Hepatic stellate cell (primary cell): ENCODE measurements at places on chromosomes 2 and 18.

GRCh38 chr2:64359892-64360657 lies 93.9 kb upstream of the LGALSL start:
- peak; percentile 89 for DNase-seq

GRCh38 chr18:49483198-49483597 lies 3.8 kb downstream of the C18orf32 start:
- no peak for DNase-seq

GRCh38 chr18:43668866-43669265 lies 391.6 kb upstream of the SYT4 start:
- DNase-seq: no peak

- peak; percentile 18 for DNase-seq
Measured at GRCh38 chr2:165833156-165833555, 39.1 kb upstream of the GALNT3 start.

GRCh38 chr2:232876978-232877441 lies 6.9 kb downstream of the SNORC start:
- DNase-seq: no peak

- no peak for DNase-seq
Measured at GRCh38 chr2:99476629-99477028, 13.2 kb downstream of the REV1 start.

GRCh38 chr2:161946489-161947107 lies 127.4 kb downstream of the DPP4 start:
- DNase-seq: no peak

DNA sequence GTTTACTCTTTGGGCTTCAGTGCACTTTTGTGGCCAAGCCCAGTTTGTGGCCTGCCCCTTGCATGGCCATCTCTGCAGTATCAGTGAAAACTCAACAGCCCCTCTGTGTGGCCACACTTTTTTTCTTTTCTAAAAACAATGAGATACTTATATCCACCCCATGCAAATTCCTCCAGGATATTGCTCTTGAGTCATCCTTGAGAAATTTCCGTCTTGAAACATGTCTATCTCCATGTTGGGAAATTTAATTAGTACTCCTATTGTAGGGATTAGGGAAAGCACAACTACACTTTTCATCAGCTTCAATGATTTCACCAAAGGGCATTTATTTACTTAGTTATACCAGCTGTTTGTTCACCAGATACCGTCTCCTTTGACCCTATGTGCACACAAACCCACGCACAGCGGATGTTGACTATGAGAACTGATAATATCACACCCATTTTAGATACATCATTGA lies 993.1 kb downstream of the TSN start:
- peak; percentile 7 for DNase-seq

GRCh38 chr2:170190172-170190571 lies 12.2 kb downstream of the MYO3B start:
- no peak for DNase-seq

DNA sequence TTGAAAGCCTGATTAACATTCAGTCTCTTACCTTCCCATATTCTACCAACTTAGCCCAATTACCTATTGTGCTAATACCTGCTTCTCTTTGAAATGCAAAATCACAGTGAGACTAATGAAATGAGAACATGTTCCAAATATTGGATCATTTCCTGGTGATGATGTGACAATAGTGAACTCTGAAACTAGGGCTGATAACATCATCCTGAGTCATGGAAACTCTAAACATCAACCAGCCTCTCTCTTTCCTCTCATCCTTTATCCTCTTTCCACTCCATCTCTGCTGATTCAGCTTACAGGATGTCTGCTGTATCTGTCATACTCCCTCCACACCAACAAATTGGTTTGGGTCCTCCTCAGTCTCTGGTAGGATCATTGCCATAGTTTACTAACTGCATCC lies 98.8 kb upstream of the NCKAP5 start:
- peak; percentile 30 for DNase-seq

GRCh38 chr2:212135739-212136138 lies 402.9 kb downstream of the ERBB4 start:
- DNase-seq: no peak

DNA sequence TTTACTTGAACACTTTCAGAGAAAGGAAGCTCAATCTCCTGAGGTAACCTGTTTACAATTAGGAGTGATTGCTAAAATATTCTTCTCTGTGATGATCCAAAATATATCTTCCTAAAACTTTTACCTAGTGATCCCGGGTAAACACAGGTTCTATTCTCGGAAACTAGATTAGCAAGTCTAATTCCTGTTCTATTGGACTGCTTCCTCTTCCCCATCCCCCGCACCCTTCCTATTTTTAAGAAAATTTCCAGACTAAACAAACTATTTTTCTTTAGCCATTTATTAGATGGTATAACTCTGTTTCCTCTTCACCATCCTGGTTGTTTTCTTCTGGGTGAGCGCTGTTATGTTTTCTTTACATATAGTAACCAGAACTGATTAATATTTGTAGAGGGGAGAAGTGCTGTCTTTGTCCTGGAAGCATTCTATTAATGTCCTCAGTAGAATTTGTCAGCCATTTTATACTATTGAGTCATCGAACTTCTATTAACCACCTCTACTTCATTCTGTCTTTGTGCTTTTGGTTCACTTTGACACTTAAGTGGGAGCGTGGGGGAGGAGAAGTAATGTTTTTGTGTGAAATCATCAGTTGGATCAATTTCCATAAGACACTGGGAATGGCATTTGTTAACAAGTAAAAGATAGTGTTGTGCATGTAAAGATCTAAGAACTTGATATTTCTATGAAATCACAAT lies 31.8 kb downstream of the CREB1 start:
- DNase-seq: no peak

DNA sequence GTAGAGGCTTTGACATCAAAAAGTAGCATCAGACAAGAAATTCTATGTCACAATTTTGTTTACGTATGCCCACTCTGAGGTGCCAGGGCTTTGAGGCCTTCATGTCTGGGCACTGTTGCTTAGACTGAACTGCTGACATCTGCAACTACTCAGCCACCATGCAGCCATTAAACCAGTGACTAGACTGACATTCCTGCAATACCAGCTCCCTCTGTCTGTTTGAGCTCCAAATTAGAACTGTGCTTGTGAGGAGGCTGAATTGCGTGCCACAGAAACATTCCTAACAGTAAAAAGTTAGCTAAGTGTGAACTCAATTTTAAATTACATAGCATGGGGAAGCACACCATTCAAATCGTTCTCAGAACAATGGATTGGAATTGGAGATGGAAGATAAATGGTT lies 163.2 kb downstream of the INSIG2 start:
- DNase-seq: no peak

DNA sequence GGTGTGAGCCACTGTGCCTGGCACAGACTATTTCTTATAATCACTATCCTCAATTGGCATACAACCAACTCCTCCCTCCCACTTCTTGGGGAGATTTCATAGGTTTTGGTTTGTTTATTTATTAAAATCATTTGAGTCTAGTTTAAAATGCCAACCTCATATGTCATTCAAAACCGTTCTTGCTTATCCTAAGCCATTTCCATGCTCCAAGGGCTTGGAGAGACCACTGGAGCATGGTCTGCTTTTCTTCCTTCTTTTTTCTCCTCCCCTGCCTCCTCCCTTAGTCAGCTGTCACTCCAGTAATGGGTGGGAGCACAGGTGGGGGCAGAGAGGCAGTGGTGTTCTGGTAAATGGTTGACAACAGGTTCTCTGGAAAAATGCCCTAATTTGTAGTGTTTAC lies 20.4 kb upstream of the KCNS3 start:
- no peak for DNase-seq

- no peak for DNase-seq
Measured at GRCh38 chr18:21996351-21996826, 173.0 kb upstream of the GATA6 start.

GRCh38 chr2:54052825-54053718 lies 62.3 kb upstream of the ACYP2 start:
- no peak for DNase-seq

GRCh38 chr2:16559278-16560067 lies 106.2 kb downstream of the CYRIA start:
- DNase-seq: no peak

- DNase-seq: peak; percentile 46
Measured at GRCh38 chr2:10413991-10414451, 34.1 kb downstream of the ODC1 start.

DNA sequence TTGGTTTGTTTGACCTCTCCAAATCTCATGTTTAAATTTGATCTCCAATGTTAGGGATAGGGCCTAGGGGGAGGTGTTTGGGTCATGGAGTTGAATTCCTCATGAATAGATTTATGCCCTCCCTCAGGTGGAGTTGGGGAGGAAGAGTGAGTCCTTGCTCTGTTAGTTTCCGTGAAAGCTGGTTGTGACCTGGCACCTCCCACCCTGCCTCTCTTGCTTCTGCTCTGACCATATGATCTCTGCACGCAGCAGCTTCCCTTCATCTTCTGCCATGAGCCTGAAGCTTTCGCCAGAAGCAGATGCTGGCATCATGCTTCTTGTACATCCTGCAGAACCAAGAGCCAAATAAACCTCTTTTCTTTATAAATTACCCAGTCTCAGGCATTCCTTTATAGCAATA lies 231.6 kb upstream of the ERBB4 start:
- DNase-seq: no peak

- DNase-seq: no peak
Measured at GRCh38 chr2:105853354-105854088, 108.8 kb downstream of the NCK2 start.

- no peak for DNase-seq
Measured at GRCh38 chr2:61949714-61950560, 44.5 kb downstream of the COMMD1 start.

DNA sequence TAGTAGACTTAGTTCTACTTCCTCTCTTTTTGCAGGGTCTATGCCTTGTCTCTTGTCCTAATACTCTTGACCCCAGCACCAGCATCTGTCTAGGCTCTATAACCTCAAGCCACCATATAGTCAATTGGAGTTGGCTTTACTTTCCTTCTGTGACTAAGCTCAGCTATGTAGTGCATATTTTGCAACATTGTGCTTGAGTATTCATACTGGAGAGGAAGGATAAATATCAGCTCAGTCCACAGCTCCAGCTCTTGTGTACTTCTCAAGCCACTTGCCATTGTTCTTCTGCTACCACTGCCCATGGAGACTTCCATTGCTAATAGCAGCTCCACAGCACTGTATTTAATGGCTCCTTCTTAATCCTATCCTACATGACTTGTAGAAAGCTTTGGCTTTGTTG lies 35.5 kb upstream of the CD28 start:
- DNase-seq: no peak

DNA sequence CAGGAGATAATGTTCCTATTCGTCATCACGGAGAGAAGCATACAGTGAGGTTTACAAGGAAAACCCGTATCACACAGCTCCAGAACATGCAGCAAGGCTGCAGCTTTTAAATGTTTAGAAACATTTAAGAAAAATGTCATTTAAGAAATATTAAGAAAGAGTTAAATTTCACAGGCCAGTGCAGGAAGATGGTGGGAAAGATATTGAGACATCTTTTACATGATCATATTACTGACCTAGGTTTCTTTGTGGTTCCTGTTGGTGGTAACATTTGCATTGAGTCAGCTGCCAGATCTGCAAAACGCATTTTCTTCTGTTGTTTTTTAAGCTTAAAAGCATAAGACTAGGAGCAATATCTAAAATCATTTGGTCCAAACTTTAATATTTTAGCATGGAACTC lies 44.9 kb downstream of the CPO start:
- DNase-seq: no peak

DNA sequence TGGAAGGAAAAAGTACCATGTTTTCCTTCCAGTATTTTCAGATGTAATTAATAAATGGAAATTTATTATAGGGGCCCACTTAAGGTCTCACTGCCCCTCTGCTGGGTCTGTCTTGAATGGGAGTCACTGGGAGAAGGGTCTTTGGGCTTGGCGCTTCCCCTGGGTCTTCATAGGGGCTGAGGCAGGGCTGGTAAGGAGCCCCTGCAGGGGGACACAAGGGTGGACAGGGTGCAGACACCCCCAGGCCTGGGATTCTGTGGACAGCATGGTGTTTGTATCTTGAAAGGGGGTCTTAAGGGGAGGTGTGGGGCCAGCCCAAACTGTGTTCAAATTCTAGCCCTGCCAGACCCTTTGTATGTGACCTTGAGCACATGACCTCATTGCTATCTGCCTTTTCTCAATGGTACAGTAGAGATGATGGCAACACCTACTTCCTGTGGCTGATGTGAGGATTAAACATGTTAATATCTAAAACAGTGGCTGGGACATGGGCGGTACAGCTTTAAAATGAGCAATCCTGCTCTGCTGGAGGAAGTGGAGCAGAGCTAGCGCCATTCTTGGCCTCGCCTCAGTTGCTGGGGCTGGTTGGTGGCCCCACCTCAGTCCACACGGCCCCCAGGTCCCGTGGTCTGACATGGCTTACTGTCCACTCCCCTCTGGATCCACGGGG lies 71.6 kb downstream of the GNAL start:
- DNase-seq: no peak

- no peak for DNase-seq
Measured at GRCh38 chr2:46336283-46336959, 39.2 kb downstream of the EPAS1 start.

DNA sequence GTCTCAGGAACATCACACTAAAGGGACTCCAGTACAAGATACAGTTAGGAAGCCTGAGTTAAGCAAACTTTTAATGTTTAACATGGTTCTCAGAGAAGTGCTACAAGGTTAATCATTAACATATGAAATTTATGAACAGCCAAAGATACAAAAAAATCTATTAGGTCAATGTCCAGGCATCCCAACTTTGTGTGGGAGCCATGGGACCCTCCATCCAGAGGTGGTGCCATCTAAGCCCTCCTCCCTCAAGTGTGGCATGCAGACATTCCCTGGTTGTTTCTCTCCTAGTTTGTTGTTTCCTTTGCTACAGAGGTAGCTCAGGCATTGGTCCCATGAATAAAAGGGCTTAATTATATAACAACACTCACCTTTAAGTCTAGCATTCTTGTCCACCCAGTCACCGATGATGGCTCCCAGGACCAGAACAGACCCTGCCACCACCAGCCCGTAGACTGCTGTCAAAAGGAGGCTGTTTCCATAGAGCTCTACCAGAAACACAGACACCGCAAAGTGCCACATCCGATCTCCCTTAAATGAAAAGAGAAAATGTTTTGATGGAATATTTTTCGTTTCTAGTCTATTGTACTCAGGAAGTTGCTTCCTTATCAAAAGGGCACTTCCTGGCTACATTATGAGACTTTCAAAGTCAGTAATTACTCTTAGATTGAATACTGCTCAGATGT lies 5.7 kb downstream of the SLC40A1 start:
- DNase-seq: no peak
